ENCODE measurements at places on chromosomes 6 and 20.

- DNase-seq, result peak; percentile 53
Observed at GRCh38 chr6:158818581-158819212, 471 bp downstream of the EZR start.

DNA sequence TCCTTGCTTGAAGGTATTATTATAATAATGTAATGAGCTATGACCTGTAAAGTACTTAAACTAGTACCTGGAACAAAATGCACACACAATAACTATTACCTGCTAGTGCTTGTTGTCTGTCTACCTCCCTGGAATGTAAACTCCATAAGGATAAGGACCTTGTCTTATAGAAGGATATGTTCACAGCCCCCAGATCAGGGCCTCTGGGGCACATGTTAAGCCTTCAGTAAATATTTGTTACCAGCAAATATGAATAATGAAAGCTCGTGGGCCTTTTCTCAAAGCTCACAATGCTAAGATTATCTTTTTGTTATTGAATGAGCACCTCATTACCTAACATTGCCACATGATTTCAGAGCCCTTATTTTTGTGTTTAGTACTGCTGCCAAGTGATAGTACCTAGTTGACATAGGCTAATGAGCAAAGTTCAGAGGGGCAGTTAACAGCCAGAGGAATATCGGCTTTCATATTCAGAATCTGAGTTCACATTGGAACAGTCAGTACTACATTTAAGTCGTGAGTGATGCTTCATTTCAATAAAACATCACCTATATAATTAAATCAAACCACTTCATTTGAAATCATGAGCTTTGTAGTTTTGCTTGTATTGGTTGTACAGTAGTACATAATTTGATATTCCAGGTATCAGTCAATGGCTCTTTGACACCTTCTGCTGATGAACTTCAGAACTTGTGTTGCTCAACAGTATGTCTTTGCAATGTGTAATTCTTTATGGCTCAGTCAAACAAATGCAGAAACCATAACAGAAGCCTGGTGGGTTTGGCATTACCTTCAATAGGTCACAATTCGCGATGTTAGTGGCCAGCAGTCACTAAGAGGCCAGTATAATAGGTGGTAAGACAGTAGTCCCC lies 11.8 kb upstream of the SMLR1 start:
- no peak for DNase-seq

DNA sequence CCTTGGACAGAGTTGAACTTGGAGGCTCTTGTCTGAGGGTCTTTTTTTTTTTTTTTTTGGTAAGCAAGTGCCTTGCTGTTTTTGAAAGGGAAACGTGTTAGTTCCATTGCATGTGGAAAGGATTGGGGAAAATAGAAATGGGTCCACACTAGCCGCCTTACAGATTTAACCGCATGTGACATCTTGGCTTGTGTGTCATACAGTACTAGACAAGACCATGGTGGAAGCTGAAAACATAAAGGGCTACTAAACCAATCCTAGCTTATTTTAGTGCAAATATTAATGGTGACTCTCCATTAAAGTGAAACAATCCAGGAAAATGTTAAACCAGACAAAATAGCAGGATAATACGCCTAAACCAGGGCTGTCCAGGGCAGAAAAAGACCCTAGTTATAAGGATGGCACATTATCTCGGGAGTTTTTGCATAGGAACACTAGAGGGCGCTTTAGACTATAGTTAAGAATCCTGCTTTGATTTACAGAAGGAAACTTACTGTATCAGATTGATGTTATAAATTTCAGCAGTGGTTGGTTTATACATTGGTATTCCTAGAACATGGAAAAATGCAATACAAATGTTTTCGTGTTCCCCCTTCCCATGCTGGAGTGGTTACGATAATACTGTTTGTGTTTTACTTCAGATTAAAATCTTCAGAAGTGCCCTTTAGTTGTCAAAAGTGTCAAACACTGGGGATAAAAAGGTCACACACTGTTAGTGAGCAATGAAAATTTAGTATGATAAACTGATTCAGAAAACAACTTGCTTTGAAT lies 59.8 kb upstream of the DEK start:
- no peak for DNase-seq

DNA sequence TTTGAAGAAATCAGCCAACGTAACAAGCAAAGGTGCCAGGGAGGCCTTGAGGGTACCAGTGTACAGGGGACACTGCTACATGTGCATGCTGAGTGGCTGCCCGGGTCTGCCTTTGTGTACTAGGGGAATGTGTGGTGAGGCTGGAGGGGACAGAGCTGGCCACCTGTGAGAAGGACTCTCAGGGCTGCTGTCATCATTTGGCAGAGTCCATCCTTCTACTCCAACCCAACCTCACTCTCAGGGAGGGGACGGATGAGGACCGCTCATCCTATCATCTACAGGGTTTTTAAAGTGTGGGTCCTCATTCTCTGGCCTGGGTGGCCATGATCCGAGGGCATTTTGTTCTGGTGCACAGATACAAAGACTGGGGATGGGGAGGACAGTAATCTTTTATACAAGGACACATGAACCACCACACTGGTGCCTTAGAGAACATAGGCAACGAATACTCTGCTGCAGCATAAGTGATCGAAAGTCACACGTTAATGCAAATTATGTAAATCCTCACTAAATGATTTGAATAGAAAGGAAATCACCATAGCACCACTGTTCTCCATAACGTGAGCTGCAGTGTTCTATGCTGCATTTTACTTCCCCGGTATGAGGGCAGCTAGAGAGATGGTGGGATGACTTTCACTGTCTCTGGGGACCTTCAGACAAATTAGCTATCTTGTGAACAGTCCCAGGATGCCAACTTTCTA lies 181.4 kb downstream of the GMPR start:
- no peak for DNase-seq

- DNase-seq, result no peak
Observed at GRCh38 chr6:53984581-53984980, 126.7 kb upstream of the MLIP start.

- DNase-seq, result no peak
Observed at GRCh38 chr6:23870496-23870895, 255.5 kb upstream of the NRSN1 start.
